Activated CD4-positive, alpha-beta T cell treated with anti-CD3 and anti-CD28 coated beads for 48 hours (primary cell): ENCODE measurements at places on chromosomes 7 and 10.

- no peak for DNase-seq
Observed at GRCh38 chr10:116684781-116685180, 57.6 kb downstream of the HSPA12A start.

DNA sequence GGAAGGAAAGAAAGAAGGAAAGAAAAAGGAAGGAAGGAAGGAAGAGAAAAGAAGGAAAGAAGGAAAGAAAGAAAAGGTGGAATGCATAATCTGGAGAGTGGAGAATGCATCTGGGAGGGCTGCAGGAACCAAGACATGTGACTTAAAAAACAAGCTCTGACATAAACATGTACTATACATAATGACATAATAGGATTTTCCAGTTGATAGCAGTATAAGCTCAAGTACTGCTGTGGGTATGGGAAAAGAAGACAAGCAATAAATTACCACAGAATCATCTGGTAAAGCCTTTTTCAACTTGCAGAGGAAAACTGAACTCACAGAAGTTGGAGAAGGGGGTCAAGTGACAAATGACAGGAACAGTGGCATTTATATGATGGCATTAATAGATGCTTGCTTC is 345.9 kb downstream of the PLXDC2 start:
- no peak for DNase-seq

- peak; percentile 45 for DNase-seq
Observed at GRCh38 chr7:129952086-129952652, 591 bp downstream of the UBE2H start.

- no peak for DNase-seq
Observed at GRCh38 chr10:93548376-93549071, 17.9 kb upstream of the FFAR4 start.

- peak; percentile 7 for DNase-seq
Observed at GRCh38 chr7:25029075-25029474, 49.1 kb upstream of the OSBPL3 start.

GRCh38 chr10:59337201-59337652 is 25.1 kb downstream of the FAM13C start:
- DNase-seq: no peak

GRCh38 chr10:43099928-43100327 is 23.1 kb downstream of the RET start:
- no peak for DNase-seq

GRCh38 chr7:138075350-138075749 is 909 bp upstream of the AKR1D1 start:
- DNase-seq: no peak

GRCh38 chr10:136465-136762 is 1.2 kb downstream of the ZMYND11 start:
- DNase-seq: no peak

DNA sequence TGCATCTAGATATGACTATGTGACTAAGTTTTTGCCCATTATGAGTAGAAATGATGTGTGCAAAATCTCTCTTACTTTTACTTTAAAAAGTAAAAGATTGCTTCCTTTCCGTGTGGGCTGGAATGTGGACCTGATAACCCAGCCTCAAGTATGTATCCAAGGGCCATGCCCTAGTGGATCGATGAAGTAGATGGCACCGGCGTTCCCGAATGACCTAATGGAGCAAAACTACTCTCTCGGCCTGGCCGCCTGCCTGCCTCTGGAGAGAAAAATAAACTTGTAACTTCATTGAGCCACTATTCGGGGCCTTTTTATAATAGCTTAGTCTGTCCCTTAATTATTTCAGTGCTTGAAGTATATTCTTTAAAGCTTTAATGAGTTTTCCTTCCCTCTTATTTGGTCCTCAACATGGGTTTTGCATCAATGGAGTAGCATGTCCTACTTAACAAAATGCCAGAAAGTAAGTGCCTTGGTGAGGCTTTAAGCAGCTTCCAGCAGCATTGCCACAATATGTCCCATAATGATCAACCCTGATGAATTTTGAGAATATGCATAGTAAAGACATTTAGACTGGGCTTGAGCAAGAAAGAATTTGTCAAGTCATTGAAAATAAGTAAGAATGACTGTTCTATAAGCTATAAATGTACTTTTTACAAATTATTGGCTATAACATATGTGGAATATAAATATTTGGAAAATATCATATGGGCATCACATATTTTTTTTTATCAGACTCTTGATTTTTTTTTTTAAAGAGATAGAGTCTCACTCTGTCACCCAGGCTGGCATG is 61.4 kb downstream of the PLXDC2 start:
- no peak for DNase-seq

- no peak for DNase-seq
Observed at GRCh38 chr7:12139416-12139815, 71.7 kb upstream of the TMEM106B start.

DNA sequence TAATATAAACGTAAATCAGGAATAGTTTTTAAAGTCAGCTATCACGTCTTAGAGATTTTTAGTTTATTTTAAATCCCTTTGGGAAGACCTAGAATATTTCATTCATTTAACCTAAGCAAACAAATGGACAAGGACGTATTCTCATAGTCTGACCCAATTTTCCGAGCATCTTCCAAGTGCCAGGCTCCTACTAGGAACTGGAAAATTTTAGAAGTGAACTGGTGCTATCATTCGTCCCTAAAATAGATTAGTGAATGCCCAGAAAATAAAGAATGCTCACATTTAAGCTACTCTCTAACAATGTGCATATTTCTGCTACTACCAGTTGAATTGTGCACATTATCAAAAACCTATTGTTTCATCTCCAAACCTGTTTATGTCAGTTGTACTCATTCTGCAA is 120.1 kb downstream of the ZFAND4 start:
- no peak for DNase-seq

GRCh38 chr7:13508586-13508985 is 480.9 kb downstream of the ETV1 start:
- DNase-seq: no peak

GRCh38 chr7:31933481-31933880 is 136.7 kb downstream of the PDE1C start:
- no peak for DNase-seq

GRCh38 chr10:123270221-123270620 is 116.0 kb downstream of the BUB3 start:
- no peak for DNase-seq

DNA sequence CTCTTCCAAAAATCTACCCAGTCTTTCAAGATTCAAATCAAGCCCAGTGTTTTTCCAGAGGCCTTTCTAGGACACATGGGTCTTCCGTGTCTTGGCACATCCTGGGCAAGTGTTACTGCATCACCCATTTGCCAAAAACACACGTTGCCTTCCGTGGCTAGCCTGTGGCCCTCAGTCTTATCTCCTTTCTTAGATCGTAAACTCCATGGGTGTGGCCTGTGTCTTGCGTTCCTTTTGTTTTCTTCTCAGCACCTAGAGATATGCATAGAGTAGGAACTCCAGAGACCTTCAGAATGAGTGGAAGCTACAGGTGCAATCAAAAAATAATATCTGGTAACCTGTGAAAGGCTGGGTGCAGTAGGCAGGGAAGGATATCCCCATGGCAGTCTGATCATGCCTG is 56.5 kb upstream of the NMT2 start:
- no peak for DNase-seq

GRCh38 chr10:119190954-119191785 is 12.6 kb upstream of the PRDX3 start:
- no peak for DNase-seq

DNA sequence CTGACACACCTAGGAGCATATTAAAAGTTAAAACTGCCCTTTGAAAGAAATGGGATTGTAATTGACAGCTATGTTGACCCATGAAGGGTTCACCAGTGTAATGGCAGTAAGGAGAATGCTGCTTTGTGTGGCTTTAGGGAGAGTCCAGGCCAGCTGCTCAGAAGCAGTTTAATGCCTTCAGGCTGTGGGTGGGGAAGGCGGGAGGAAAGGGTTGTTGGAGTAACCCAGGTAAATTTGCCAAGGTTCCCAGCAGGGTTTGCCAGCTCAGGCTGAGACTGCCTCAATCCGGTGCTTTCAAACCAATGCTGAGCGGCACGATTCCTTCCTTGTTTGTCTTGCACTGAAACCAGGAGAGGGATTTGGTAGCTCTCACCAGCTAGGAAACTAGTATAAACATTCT is 637.2 kb downstream of the INHBA start:
- no peak for DNase-seq

DNA sequence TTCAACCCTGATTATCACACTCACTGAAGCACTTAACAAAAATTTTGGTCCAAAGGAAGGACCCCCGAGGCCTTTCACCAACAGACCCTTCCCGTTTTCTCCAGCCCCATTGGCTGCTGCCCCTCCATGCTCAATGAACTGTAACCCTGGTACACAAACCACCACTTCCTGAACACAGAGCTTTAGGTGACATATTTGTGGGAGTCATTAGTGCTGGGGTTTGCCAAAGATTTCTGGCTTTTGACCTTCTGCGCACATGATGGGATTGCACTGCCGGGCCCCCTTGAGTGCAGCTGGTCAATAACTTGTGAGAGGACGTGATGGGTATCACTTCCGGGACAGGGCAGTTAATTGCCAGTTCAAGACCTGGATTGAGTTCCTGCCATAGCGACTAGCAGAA is 9.0 kb upstream of the CAMK1D start:
- no peak for DNase-seq

DNA sequence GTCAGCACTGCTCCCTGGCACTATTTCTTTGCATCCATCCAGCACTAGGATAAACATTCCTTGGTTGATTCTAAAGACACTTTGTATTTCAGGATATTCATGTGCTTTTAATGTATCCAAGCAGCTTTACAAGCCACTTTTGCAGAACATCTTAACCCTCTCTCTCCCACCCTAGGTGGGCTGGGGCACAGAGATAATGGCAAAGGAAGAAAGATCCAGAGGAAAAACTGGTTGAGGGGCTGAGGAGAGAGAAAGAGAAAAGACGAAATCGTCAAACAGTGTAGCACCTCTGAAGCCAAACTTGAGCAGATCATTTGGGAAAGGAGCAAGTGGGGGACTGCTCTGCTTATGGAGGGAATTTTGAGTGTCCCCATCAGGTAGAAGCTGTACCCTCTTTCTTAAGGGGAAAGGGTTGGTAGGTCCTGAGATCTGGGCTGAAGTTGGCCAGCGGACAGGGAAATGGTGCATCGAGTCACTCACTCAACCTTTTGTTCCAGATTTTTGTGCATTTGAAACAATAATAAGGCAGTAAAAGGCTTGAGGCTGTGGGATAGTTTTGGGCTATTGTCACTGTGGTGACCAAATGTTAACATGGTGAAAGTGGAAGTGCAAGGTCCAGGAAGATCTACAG is 4.2 kb upstream of the HOXA13 start:
- no peak for DNase-seq

GRCh38 chr10:70528741-70529362 is 50.3 kb downstream of the PALD1 start:
- DNase-seq: no peak

GRCh38 chr7:132672200-132672990 is 96.1 kb upstream of the PLXNA4 start:
- no peak for DNase-seq

DNA sequence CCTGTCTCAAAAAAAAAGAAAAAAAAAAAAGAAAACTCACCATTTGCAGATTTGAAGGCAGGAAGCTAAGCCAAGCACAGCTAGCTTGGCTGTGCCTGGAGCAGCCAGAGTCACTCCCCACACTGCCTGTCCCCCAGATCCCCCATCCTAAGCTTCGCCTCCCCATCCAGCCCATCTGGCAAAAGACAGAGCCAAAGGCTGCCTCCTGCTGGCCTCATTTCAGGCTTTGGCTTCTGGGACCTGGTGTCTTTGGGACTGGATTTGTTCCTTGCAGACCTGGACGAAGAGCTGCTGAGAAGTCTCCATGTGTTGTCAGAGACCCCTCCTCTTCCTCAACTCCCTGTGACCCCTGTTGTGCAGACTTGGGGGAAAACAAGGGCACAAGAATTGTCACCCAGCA is 8.1 kb downstream of the ASL start:
- no peak for DNase-seq

DNA sequence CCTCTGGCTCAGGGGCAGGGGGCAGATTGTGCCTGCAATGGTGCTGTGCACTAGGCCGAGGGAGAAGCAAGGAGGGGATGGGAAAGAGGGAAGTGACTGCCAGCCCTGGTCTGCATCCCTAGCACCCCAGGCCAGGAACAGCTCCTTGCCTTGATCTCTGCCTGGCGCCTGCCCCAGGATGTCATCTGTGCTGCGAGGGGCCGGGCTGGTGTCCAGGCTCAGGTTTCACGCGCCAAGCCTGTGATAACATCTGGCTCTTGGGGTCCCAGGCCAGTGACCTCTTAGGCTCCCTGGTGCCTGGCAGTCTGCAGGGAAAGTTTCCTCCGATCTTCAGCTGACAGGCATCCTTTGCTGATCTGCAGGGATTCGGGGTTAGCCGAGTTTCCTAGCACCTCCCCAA is 193.5 kb upstream of the GPR26 start:
- no peak for DNase-seq

DNA sequence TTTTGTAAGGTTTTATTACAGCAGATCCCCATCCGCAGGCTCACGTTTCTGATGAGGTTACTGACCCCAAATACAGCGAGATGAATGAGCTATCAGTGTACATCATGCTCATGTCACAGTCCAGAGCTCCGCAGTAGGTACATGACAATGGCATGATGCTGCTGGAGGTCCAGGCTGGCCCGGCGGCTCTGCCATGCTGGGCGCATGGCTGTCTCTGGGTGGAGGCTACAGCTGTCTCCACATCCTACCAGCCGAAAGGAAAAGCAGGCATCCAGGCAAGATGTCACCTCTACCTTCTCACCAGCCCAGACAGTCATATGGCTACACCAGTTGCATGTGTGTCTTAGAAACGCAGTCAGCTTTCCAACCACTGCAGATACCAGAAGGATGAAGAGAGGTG is 90.9 kb upstream of the RNF32 start:
- no peak for DNase-seq
